ENCODE measurements at places on chromosomes 11 and 22. TPM values are rescaled to one million over a fixed set of nuclear protein-coding genes. Genes with fewer than 3 reads are reported as not detected.

Gene C22orf15
- 1.6 TPM for total RNA-seq

Gene PDGFB
- total RNA-seq = 5.9 TPM

Gene SCGB2A2
- not detected for total RNA-seq

DNA sequence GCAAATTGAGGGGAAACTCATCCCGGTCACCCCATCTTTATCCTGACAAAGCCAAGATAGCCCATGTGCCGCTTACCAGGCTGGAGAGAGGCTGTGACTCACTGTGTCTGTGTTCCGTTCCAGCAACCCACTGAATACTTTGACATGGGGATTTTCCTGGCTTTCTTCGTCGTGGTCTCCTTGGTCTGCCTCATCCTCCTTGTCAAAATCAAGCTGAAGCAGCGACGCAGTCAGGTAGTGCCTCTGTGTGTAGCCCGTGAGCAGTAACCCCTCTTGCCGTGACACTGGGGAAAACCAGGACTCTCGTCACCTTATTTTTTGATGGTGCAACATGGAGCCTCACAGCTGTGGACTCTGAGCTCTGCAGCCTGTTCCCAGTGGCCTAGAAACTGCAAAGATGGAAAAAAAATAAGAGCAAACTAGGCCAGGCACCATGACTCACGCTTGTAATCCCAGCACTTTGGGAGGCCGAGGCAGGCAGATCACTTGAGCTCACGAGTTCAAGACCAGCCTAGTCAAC is 16.9 kb downstream of the C22orf31 start:
- DNase-seq = no peak

DNA sequence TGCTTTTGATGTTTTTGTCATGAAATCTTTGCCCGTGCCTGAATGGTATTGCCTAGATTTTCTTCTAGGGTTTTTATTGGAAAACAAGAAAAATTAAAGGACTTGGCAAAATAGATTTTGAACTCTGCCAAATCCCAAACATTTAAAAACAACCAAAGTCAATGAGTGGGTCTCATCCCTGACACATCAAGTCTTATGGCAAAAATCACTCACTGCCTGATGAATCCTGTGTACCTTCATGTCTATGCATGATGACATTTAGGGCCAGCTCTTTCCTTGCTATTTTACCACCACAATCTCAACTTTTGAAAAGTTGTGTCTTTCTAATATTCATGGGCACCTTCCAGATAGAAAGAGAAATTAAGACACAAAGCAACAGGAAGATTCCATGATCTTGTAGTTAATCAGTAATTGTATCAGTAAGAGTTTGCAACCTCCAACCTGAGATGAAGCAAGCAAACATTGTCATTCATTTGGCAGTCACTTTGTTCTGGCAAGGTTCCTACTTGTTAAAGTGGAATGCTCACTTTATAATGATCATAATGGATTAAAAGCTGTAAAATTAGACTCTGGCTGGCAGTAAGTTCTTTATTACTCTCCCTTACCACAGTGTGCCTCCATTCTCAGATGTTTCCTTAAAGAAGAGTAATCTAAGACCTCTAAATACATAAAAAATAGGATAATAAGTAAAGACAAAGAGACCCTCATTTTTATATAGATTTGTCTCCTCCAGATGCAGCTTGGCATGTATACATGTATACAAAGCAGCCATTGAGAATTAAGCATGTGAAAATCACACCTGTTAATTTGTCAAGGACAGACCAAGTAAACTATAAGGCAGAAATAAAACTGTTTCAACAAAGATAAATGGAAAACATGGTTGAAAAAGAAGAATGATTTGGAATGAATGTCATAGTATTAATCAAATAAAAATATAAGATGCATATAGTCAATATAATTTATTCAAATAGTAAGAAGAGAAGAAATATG is 51.6 kb downstream of the ETS1 start:
- no peak for DNase-seq

All from endodermal cell (in vitro differentiated cells).